ENCODE measurements at places on chromosomes 6 and 20. TPM values are rescaled to one million over a fixed set of nuclear protein-coding genes. Genes with fewer than 3 reads are reported as not detected.

- DNase-seq = no peak
Observed at GRCh38 chr20:10336959-10337729, 96.9 kb downstream of the MKKS start.

- DNase-seq = no peak
Observed at GRCh38 chr6:87199787-87200186, 44.4 kb downstream of the ZNF292 start.

DNA sequence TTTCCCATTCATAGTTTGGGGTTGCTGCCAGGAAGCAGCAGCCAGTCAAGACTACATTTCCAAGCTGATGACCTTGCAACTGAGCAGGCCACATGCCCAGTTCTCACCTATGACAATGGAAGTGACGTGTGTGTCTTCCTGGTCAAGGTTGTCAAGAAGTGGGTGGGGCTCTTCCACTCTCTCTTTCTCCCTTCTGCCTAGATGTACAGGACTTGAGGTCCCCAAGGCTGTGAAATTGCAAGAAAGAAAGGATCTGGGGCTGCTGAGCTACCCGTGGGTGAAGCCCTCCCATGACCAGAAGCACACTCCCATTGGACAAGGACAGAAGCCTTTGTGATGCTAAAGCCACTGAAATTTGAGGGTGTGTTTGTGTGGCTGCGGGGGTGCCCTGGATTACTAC lies 175.1 kb downstream of the LINC00237 start:
- no peak for DNase-seq

DNA sequence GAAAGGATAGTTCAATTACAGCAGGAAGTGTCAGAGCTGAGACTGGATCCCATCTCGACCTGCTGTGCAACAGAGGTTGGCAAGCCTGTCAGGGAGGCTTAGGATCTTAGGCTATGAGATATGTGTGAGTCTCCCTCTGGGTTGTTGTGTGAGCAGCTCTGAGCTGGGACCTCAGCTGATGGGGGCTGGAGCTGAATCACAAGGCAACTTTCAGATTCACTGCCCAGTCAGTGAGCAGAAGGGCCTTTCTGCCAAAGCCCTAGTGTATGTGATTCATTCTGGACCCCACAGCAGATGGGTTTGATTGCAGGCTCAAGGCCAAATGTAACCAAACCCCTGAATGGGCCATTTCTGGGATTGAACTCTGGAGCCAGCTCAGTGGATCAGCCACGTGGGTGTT lies 4.5 kb downstream of the PI3 start:
- DNase-seq = no peak

- no peak for DNase-seq
Observed at GRCh38 chr6:100460650-100461204, 4.0 kb downstream of the SIM1 start.

GRCh38 chr6:35775031-35775430 lies 1.4 kb upstream of the CLPSL2 start:
- DNase-seq = no peak

GRCh38 chr6:3314621-3315467 lies 56.1 kb downstream of the PSMG4 start:
- DNase-seq = no peak

- no peak for DNase-seq
Observed at GRCh38 chr6:138716971-138717665, 56.5 kb upstream of the CCDC28A start.

- no peak for DNase-seq
Observed at GRCh38 chr20:50728981-50729874, 2.2 kb upstream of the PARD6B start.

DNA sequence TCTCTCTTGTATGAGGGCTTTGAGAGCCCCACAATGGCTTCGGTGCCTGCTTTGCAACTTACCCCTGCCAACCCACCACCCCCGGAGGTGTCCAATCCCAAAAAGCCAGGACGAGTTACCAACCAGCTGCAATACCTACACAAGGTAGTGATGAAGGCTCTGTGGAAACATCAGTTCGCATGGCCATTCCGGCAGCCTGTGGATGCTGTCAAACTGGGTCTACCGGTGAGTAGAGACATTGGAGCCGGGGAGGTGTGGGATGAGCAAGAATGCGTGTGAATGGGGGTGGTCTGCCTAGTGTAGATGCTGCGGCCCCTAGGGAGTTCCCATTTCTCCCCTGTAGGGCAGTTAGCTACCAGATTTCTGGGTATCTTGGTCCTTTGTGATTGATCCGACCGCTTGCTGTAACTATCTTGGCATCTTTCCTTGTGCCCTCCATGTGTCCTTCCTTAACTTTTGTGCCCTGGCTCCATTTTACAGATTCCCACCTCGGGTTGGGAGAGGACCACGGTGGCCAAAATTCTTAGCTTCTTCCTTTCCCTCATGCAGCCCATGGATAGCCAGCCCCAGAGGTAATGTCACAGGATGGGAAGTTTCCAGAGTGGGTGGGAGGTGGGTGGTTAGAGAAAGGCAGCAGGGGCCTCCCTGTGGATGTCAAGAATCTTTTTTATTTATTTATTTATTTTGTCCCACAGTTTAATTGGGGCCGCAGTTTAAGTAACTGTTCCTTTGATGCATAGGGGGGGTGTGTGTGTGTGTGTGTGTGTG lies 6.3 kb downstream of the BRD2 start:
- no peak for DNase-seq

DNA sequence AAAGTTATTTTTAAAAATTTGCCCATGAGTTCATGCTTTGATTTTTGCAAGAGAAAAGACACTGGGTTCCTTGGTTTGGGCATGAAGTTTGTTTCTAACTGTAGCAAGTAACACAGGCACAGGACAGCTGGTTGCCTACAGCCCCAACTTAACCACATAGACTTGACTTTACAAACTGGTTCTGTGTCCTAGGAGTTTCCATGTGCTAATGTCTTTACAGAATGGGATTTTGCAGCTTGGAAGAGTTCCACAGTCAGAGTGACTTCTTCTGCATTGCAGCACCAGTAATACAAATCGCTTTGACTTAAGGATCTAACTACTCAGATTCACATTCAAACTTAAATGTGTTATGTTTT lies 44.3 kb downstream of the OR2B2 start:
- no peak for DNase-seq

- no peak for DNase-seq
Observed at GRCh38 chr6:21508753-21509152, 84.8 kb upstream of the SOX4 start.

DNA sequence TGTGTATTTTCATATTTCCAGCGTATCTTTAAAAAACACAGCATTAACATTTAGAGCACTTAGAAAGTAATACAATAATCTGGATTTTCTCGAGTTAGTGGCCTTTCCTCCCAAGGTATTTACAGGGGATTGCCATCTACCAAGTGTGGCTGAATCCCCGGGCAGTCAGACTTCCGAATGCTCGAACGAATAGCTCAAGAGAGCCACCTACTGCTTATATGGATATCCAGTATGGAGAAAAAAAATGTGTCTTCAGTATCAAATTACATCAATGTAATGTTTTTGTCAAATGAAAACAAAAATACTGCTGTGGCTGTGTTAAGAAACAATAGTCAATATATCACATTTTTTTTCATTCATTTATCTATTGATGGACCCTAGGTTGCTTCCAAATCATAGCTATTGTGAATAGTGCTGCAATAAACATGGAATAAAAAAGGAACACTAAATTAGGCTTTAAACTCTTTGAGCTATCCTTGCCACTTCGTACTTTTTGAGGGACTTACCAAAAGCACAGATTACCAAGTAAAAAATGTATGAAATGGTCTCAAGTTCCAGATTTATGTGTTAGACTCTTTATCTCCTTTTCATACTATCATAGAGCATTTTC lies 654.5 kb upstream of the PTCHD4 start:
- no peak for DNase-seq

- DNase-seq = no peak
Observed at GRCh38 chr6:145714731-145715130, 20.6 kb downstream of the EPM2A start.

DNA sequence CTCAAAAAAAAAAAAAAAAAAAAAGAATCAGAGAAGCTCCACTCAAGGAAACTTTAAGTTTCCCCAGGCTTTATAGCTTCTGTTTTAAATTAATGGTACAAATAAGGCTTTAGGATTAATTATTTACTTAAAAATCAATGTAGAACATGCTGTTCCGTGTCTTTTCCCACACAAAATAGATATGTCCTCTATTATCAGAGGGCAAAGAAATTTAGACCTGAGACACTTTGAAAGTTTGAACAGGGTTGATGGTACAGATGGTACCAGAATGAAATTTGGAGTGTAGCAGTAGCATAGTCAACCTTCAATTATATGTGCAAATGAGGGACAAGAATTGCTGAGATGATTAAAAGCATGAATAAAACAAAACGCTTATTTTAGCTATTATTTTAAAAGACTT lies 32.2 kb upstream of the REV3L start:
- DNase-seq = no peak

DNA sequence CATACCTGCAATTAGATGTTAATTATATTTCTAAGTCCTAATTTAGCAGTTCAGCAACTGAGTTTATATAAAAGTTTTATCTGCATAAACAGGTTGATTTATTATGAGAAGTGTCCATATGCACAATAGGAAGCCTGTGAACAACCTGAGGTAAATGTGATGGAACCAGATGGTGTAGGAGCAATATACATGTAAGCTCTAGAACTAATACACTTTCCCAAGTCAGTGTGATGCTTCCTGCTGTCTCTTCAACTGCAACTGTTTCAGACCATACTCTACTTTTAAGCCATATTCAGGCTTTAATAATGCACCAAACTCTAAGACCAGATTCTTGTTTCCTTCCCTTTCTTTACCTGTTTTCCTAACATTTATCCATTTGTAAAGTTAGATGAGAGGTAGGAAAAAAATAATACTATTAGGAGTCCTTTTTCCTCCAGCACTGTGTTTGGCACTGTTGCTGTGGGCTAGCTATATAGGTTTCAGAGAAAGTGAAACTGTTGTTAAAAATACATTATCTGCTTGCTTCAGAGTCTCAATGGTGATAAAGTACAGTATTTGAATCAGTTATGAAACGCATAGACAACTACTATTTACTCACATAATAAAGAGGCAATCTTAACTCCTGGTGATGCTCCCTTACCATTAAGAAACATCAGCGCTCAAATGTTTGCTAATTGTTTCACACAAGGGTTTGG lies 1009.3 kb downstream of the GRIK2 start:
- DNase-seq = no peak

CAPN11 gene
- polyA plus RNA-seq = not detected

NEURL2 gene
- 1.1 TPM for polyA plus RNA-seq

FAM8A1 gene
- 3.4 TPM for polyA plus RNA-seq

RPS6KA2 gene
- 2.1 TPM for polyA plus RNA-seq
